ENCODE measurements at places on chromosomes 16 and 17.
A peak's percentile ranks its signal among the peaks of the same experiment; 100 is the strongest.

- DNase-seq, result no peak
Observed at GRCh38 chr16:80606221-80606766, 65.5 kb downstream of the DYNLRB2 start.

GRCh38 chr17:74987418-74987908, at the start of gene CDR2L:
Gene CDR2L, plus strand, starts transcription at chr17:74987632. Its CDS starts 412 bp downstream, at chr17:74988044.
- peak; percentile 99 for DNase-seq

DNA sequence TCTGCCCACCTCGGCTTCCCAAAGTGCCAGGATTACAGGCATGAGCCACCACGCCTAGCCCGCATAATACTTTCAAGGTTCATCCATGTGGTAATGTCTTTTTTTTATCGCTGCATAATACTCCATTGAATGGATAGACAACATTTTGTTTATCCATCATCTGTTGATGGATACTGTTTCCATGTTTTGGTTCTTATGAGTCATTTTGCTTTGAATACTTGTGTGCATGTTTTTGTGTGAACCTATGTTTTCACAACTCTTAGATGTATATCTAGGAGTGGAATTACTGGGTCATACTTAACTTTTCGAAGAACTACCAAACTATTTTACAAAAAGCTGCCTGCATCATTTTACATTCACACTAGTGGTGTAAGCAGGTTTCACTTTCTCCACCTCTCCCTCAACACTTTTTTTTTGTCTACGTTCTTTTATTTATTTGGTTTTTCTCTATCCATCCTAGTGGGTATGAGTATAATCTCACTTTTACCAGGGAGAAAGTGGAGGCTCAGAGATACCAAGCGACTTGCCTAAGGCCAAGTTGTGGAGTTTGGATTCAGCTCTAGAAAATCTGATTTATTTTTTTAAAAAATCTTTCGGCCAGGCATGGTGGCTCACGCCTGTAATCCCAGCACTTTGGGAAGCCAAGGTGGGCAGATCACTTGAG, 151.2 kb downstream of the CMIP start:
- DNase-seq, result no peak

- no peak for DNase-seq
Observed at GRCh38 chr16:69725480-69726312, 664 bp downstream of the NQO1 start.

- DNase-seq, result no peak
Observed at GRCh38 chr16:64711596-64711995, 410.3 kb downstream of the CDH11 start.

DNA sequence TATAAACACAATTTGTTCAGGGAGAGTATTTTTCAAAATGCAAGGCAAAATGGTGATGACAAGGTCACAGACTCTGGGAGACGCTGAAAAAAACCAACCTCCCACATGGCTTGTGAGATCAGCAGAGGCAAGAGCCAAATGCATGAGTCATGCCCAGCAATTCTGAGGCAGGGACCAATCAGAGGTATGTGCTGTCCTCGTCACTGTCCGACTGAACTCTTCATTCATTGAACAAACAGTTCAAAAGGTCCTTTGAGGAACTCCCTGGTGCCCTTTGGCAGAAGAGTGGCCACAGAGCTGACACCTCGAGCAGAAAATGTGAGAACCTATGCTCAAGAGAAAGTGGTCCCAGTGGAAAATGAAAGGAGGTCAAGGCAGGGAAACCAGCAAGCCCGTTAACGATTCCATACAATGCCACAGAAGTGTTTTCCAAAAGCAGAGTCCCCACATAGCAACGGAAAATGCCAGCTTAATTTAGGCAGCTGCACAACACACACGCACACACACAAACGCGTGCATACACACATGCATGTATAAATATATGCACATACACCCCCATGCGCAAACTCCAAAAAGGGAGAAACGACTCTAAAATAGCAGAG, 50.9 kb downstream of the CDH11 start:
- peak; percentile 55 for DNase-seq

GRCh38 chr17:54948380-54948779, 20.1 kb downstream of the COX11 start:
- DNase-seq, result no peak

DNA sequence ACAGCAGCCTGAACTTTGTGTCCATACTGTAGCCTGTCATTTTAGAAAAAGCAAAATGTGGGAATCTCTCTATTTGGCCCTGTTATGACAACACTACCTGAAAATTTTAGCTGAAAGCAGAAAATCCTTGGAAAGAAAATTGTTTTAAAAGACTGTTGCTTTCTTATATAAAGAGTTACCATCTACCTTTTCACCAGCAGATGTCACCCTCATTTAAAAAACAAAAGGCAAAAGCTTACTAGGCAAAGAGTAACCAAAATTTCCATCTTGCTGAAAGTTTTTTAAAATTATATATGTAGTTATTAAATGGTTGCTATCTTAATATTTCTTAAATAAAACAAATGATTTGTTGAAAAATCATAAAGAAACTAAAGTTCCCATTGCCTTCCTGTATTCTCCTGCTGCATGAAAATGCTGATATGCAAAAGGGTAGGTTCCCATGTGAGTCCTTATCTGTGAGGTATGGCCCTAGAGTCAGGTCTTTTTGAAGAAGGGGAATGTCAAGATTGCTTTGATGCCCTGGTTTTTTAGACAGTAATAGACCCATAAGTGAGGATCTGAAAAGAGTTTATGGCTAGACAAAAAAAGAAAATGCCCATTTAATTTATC, 61.0 kb downstream of the TNRC6C start:
- DNase-seq, result no peak

DNA sequence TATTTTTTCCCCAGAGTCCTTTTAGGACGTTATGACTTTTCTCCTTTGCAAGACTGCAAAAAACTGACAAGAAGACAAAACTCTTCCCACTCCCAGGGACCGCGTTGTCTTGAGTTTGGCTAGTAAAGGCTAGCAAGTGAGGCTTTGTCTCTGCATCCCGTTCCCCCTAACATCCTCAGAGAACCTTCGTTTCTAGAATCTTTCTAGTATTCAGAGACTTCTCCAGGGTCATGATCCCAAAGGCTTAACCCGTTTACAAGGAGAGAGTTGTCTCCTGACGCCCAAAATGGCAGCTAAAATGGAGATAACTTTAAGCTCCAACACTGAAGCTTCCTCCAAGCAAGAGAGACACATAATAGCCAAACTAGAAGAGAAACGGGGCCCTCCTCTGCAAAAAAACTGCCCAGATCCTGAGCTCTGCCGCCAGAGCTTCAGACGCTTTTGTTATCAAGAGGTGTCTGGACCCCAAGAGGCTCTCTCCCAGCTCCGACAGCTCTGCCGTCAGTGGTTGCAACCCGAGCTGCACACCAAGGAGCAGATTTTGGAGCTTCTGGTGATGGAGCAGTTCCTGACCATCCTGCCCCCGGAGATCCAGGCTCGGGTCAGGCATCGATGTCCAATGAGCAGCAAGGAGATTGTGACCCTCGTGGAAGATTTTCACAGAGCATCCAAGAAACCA, 843 bp downstream of the ZNF174 start:
- DNase-seq, result no peak

- peak; percentile 55 for DNase-seq
Observed at GRCh38 chr17:77217566-77217965, 76.8 kb downstream of the SEC14L1 start.

DNA sequence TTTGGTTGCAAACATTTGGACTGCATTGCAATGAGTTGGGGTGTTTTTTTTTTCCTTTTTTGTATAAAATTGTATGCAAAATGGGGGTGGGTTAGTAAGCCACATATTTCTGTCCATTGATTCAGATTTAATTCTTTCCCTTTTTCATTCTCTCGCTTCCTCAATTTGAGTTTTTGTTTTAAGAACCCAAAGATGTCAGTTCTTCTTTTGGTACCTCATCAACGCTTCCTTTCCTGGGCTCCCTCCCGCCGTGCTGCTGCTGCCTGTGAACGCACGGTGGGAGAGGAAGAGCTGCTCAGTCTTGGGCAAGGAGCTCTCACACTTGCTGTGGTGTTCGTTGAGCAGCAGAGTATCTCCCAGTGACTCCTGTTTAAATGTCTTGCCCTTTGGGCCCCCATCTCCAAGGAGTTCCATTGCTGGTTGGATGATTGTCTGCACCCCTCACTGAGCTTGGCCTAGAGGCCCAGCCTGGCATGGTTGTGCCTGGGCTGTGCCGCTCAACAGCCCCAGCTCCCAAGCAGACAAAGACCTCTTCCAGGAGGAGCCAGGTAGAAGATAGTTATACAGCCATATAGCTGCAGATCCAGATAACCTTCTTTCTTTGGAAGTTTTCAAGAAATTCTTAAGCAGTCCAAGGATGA, 13.6 kb downstream of the UBFD1 start:
- no peak for DNase-seq

DNA sequence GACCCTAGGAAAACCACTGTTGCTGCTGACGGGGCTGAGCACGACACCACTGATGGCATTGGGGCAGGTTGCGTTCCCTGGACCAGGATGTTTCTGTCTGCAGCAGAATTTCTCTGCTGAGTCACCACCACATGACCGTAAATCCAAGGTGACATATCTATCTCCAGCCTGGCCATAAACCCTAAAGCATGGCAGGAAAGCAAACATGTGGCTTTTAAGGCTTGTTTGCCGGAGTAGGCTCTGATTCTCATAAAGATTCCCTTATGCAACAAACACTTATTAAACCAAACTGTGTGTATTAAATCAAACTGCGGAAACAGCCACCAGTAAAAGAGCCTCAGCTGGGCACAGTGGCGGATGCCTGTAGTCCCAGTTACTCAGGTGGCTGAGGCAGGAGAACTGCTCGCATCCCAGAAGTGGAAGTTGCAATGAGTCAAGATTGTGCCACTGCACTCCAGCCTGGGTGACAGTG, 17.3 kb downstream of the MPHOSPH6 start:
- DNase-seq, result no peak

DNA sequence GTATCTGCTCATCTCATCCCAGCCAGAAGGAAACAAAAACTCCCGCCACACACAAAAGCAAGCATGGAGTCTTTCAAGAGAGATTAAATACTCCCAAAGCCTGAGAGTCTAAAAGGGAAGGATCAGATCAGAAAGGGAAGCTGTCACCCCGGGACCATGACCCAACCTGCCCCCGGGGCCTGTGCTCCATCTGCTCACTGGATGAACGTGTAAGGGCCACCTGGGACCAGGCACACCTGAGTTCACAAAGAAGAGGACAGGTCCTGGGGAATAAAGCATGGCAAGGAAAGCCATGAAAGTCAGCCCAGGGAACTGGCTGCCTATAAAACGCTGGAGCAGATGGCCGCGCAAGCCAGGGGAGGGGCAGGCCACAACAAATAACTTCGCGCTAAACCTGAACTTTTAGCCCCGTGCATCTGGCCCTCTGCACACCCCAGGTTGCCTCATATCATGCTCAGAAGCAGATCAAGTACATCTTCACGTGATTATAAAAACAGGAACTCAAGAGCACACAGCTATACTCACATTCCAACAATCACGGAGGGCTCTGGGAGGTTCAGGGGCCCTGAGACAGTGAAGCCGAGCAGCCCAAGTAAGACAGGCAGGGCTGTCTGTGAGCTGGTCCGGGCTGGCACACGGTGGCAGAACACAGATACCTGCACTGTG, 3.4 kb downstream of the TMEM11 start:
- no peak for DNase-seq

DNA sequence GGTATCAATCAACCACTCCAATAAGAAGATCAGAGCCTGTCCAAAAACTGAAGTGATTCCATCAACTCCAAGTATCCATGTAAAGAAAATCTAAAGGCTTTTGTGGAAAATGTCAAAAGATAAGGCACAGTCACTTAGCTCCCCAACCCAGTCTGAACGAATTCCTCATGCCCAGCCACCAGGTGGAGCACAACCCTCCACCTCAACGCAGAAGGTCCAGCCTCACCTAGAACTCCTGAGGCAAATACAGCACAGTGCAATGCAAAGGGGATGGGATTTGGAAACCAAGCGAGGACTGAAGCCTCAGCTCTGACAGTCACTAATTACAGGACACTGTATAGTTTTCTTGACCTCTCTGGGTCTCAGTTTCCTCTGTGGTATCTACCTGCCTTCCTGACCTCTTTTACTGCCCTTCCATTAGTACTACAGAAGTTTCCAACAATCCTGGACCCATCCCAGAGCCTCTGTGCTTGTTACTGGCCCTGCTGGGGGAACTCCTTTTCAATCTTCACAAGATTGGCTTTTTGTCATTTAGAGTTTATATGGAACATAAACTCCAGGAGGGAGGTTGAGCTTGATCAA, 2.0 kb downstream of the NCBP3 start:
- no peak for DNase-seq

DNA sequence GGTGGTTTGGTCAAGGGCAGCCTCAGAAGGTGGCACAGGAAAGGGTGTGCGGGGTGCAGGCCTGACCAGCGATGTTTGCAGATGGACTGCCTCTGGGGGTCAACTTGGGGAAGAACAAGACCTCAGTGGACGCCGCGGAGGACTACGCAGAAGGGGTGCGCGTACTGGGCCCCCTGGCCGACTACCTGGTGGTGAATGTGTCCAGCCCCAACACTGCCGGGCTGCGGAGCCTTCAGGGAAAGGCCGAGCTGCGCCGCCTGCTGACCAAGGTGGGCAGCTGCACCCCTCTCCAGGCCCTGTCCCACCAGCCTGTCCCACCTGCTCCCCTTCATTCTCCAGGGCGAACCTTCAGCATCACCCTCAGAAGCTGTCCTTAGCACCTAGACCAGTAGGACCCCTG, 12.5 kb downstream of the DHODH start:
- DNase-seq, result no peak

DNA sequence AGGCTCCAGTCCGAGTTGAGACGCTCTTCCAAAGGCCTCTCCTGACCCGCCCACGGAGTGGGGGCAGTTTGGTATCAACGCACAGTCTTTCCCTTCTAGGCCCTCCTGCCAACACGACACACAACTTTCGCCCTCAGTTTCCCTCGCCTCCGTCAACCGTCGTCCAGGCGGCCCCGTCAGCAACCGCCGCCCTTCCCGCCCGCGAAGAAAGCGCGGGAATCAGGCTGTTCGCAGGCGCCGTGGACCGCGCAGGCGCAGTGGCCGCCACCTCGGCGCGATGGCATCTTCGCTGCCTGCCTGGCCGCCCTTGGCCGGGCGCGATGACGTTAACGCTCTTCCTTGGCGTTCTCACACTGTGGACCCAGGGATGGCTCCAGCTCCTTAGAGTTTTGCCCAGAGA, at the start of gene SPATA22:
Gene SPATA22, minus strand, starts transcription at position 221 of the 400 bp plus-strand sequence. CDS start 2,494 bp downstream, outside the sequence.
- no peak for DNase-seq

DNA sequence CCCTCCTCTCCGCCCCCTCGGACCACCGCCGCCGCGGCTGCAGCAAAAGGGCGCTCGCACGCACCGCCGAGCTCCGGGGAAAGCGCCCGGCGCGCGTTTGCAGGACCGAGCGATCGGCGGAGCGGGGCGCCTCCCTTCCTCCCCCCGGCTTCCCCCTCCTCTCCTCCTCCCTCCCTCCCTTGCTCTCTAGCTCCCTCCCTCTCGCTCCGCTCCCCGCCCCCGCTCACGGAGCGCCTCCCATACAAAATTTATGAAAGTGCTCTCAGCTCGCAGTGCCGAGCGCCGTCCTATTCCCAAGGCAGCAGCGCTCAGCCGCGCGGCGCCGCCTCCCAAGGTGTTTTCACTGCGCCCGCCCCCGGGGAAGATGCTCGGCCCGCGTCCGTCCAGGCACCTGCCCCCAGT, at the start of gene RTN4RL1:
Gene RTN4RL1, minus strand, starts transcription at position 115 of the 402 bp plus-strand sequence. CDS start 469 bp downstream, outside the sequence.
- peak; percentile 83 for DNase-seq

Data from left ventricle myocardium superior (tissue), 1 donor.